Stimulated activated CD4-positive, alpha-beta T cell treated with anti-CD3 and anti-CD28 coated beads, Interleukin-4, amount 100 ng/mL, for 4 hours (primary cell): ENCODE measurements at places on chromosomes 5 and 9.

GRCh38 chr9:6805532-6805931 lies 47.8 kb downstream of the KDM4C start:
- DNase-seq, result no peak

DNA sequence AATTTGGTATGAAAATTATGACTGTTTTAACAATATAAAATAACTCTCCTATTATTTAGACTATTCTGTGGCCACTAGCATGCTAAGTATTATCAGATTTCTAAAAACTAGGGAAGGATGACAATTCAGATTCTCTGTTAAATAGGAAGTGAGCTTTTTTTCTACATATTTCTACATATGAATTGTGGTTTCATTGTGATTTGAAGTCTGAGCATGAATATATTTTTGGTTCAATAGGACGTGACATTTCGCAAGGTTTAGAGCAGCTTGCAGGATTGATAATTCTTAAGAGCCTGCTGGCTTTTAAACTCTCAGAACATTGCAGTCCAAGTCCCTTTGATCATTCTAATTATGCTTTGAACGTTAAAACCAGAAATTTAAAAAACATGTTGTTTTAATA lies 82.9 kb downstream of the ADGRV1 start:
- no peak for DNase-seq

DNA sequence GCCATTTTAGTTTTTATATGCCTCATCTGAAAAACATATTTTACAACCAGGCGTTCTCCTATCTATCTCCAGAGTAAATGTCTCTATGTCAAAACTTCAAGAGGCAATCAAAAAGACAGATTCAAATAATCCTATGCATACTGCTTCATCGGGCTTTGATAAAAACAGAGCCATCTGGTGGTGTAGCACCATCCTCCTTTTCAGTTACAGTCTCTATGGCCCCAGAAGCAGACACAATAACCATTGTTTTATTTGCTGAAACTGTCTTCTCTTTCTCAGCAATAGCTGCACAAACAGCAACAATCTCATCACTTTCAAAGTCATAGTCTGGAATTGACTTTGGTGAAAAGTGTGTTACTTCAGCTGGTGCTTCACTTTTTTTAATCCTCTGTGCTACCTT lies 36.3 kb downstream of the PTGER4 start:
- DNase-seq, result no peak

DNA sequence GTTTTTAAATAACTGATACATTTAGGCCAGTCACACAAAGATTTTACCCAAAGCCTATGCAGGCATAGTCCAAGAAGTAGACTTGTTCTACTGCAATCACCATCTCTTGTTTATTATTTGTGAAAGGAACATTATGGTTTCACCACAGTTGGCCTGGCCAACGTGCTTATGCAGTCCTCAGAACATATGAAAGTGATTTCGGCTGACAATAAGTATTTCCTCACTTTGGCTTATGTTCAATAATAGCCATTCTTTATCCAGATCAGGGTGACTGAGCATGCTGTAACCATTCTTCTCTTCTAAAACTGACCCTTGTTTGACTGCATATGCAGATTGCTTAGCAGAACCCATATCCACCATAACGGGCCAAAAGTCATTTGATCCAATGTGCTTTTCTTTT lies 76.6 kb upstream of the CCDC152 start:
- DNase-seq, result no peak

GRCh38 chr9:2939368-2939767 lies 95.5 kb upstream of the PUM3 start:
- DNase-seq, result no peak

- no peak for DNase-seq
Measured at GRCh38 chr5:1051366-1051720, 42.7 kb downstream of the NKD2 start.

- no peak for DNase-seq
Measured at GRCh38 chr5:172943906-172944305, 15.3 kb upstream of the RPL26L1 start.

DNA sequence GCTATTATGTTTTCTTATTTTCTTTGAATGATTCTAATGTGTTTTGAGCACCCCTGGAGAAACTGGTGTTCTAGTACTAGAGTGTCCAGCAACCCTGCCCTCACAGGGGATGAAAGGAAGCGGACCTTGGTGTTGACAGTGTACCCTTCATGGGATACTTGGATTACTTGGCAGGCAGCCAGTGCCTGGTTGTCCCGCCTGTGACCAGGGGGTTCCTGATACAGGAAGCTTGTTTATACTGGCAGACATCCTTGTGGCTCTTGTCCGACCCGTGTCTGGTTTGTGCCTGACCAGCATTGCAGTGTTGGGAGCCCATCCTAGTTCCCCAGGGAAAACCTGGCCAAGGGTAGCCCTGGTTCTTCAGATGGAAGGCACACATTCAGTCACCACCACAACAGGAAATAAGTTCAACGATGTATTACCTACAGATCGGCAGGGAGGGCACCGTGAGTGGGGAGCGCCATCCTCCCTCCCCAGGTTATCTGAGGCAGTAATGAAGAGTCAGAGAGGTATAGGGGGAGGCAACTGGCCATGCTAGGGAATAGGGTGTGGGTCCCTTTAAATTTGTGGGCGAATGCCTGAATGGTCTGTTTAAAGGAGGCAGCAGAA lies 47.3 kb downstream of the CACNA1B start:
- DNase-seq, result no peak

DNA sequence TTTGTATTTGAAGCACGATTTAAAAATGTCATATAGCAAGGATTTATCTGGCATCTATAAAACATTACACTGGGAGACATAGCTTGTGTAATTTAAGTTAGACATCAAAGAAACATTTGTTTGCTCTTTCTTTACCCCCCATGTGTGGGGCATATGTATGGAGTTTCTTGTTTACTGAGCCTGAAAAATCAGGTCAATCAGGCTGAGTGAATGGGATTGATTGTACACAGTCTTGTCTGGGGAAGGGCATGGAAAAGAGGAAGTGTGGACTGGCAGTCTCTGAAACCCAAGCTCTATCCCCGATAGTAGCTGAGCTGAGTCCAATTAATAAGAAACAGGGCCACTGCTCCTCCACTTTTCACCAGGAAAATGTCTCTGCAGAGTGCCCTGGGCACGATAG lies 49.4 kb downstream of the SLC46A2 start:
- no peak for DNase-seq

DNA sequence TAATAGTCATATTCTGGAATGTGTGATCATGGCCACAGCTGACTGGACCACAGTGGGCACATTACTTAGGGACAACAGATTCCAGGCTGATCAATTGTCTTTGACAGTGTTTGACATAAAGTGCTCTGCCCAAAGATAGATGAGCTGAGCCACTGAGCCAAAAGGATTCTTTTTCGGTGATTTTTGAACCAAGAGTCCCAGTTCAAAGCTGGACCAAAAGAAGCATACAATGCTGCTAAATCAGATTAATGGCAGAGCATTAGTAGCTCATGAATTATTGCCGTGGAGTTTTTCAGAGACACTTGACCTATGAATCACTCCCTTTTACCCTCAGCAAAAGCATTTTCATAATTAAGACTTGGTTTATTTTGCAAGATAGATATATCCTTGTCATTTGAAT lies 160.6 kb downstream of the IZUMO3 start:
- DNase-seq, result no peak

- DNase-seq, result no peak
Measured at GRCh38 chr9:20353524-20353923, 268.8 kb downstream of the MLLT3 start.

GRCh38 chr5:98964621-98965020 lies 35.8 kb upstream of the CHD1 start:
- no peak for DNase-seq

GRCh38 chr5:6461793-6462650 lies 13.4 kb downstream of the UBE2QL1 start:
- no peak for DNase-seq

- no peak for DNase-seq
Measured at GRCh38 chr5:133360693-133361472, 251.5 kb downstream of the FSTL4 start.

DNA sequence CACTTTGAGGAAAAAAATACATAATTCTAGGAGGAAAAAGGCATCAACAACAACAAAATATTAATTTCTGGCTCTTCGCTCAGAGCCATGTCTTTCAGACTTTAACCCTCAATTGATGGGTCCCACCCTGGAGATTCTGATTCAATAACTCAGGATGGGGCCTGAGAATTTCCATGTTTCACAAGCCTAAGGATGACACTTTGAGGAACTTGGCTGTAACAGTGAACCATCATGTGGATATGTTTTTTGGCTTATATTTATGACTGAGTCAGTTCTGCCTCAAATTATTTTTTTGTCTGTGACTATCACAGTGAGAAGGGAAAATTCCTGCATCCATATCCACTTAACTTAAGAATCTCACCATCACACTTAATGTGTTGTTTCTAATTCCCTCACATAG lies 504.6 kb downstream of the RASEF start:
- no peak for DNase-seq

GRCh38 chr9:2269778-2270177 lies 254.6 kb downstream of the SMARCA2 start:
- DNase-seq, result no peak

DNA sequence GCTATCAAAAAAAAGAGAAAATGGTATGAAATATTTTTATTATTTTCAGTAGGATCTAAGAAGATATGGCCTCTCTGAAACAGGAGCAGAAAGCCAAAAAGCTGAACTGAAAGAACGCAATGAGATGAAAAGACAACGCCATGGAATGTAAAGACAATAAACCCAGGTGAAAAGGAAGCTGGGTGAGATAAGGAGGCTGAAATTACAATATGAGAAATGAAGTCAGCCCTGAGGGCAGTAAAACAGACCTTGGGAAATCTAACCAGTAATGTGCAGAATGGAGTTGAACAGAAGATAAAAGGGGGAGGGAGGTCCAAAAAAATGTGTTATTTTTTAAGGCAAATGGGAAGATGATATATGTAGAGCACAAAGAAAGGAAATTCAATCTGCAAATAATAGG lies 265.3 kb downstream of the ENC1 start:
- no peak for DNase-seq

DNA sequence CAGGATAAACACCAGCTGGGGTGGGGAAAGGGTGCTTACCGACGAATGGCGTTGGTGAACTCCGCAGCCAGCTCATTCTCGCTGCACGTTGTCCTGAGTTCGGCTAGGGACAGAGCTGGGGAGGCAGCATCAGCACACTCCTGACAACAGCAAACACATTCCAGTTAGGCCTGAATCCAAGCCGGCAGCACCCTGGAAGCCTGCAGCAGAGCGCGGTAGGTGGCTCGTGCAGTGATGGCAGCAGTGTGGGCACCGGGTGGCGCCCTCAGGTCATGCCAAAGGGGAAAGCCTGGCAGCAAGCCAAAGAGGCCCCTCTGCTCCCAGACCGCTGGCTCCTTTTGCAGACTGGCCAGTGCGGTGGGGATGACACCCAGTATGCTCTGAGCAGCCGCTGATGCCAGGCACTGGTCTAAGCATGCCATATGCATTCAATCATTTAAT lies 66.9 kb downstream of the DCP2 start:
- no peak for DNase-seq

- DNase-seq, result no peak
Measured at GRCh38 chr5:115343855-115344254, 47.4 kb upstream of the CCDC112 start.

GRCh38 chr5:148168246-148168645 lies at the start of gene SPINK14:
Gene SPINK14, plus strand, starts transcription at chr5:148168546. Its CDS starts 1,187 bp downstream, at chr5:148169733.
- no peak for DNase-seq

GRCh38 chr9:124357721-124358361 lies 57.4 kb downstream of the PSMB7 start:
- DNase-seq, result no peak

DNA sequence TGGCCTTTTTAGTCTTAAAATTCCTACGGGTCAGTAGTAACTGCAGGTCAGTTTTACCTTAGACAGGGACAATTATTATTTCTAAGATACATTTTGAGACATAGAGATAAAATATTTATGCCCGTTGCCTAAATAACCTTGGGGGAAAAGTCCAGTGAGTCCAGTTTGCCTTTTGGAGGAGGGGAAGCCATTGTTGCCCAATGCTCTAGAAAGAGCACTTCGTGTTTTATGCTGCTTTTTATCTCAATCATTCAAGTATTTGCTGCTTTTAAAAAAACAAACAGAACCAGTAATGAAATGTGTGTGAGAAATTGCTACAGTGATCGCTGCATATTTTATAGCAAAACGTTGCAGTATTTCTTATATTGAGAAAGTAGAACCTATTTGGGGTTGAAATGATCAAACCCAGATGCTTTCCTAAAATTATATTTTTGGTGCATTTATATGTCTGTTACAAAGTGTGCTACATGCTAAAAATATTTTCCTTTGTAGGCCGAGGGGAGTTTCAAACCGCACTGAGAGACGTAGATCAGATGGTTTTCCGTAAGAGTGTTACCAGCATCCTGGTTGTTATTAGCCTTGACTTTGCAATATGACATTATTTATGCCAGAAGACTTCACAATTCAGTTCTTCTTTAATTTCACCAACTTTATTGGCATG lies 266.8 kb downstream of the AOPEP start:
- DNase-seq, result no peak

DNA sequence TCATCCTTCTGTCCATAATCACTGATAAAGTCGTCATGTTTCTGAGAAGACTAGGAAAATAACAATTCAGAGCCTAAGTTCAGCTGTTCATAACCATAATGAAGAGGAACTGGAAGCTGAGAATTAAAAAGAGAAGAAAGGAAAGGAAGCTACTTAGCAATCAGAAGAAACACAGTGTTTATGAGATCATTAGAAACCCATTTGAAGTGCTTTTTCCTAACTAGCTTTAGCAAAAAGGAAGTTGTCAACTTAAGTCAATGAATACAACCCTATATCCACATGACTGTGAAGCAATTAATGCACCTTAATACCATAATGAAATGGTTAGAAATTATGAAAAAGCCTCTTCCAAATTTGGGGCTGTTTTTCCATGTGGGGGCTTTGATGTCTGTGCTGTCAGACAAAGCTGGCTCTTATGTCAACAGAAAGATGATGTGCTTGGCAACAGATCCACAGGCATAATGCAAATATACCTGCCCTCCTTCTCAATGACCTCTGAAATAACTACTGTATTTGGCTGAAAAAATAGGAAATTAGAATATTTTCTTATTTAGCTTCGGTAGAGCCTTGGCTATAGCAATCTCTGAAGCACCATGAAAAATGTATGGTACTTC lies 463.5 kb downstream of the RASEF start:
- DNase-seq, result no peak

DNA sequence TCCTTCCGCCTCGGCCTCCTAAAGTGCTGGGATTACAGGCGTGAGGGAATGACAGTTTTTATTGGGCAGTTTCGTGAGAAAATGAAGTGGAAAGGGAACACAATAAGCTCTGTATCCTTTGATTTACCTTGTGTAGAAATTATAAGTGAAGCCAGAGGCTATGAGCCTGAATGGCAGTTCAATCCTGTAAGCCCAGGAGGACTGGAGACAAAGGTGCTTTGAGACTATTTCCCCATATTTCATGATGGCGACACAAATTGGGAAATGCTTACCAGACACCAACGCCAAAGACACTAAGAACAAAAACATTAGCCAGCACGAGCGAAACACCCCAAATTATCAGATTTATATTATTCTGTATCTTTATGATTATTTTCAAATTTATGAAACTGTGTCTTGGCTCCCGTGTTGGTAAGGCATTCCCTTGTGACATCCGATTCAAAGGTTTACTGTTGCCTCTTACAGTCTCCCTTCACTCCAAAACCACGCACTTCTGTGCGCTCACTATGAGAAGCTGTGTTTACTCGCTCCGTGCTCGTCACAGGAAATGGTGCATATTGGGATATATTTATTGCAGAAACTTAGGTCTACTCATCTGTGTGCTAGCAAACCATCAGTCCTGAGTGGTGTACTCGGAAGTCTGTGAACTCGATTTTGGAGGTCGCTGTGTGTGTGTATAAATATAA lies 73.9 kb downstream of the SH3PXD2B start:
- DNase-seq, result no peak
